ENCODE measurements at places on chromosomes 3 and 15.
A peak's percentile ranks its signal among the peaks of the same experiment; 100 is the strongest.

DNA sequence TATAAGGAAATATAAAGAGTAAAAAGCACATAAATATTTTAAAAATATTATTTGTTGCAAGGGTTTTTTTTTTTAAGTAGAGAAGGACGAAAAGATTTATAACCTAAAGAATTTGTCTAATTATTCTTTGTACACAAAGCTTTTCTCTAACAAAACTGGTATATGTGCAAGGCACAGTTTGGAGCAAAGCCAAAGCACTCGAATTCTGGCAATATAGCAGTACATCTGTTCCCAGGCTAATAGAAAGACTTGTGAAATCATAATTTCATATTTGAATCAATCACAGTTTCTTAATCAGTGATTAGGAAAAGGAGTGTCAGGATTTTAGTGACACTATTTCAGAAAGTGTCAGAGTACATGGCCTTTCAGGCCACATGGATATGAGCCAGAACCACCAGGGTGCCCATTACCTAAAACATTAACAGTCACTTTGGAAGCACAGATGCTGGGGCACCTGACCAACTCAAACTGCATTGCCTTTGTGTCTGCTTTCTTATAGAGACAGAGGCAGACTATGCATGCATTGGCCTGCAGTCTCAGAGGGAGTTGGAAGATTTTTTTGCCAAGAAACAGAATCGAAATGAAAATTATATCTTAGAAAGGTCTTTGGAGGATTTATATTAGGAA lies 651.8 kb upstream of the SGO1 start:
- DNase-seq: no peak

DNA sequence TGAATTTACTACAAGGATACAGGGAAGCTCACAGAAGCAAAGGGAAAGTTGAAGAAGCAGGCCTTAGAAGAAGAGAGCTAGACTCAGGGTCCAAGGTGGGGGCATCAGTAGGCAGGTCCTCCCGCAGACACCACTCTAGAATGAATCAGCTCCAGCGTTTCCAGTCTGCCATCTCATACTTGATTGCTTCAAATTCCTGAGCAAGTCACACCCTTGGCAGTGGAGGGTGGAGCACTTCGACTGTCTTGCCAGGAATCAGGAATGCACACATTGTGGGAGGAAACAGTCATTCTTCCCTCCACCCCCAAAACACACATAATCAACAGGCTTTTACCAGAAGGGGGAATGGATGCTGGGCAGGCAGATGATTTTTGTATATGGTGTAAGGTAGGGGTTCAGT lies 78.5 kb downstream of the CHCHD6 start:
- DNase-seq: no peak

- no peak for DNase-seq
These were observed 126.9 kb upstream of the CNTN4 start for GRCh38 chr3:1971780-1972179.

- DNase-seq: no peak
These were observed 79.5 kb downstream of the PCCB start for GRCh38 chr3:136329593-136329992.

GRCh38 chr3:52892625-52893311 lies 4.6 kb downstream of the STIMATE start:
- DNase-seq: peak; percentile 19

GRCh38 chr3:131735116-131735515 lies 232.3 kb upstream of the MRPL3 start:
- DNase-seq: no peak

DNA sequence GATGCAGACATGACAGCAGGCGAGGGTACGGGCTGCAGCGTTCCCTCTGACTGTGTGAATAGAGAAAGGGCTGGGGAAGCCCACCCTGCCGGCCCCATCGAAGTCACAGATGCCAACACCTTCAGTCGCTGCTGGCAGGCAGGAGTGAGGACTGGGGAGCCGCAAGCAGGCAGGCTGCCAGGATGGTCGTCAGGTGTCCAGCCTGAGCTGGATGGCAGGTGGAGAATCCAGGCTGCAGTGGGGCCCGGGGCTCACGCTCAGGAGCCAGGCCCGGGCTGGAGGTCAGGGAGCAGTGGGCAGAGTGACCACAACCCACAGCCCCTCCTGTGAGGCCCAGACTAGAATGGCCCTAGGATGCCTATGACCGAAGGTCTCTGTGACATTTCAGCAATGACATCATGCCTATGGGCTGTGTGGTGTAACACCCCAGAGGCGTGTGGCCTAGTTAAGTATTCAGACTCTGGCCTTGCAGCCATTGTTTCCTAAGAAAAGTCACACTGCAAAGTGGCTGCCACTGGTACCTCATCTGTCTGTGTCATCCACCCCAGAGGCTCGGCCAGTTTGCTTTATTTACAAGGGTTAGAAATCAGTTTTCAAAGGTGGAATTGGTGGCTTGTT lies 15.7 kb downstream of the PRR23E start:
- no peak for DNase-seq

GRCh38 chr3:183927059-183927458 lies 42.4 kb upstream of the PARL start:
- no peak for DNase-seq

- DNase-seq: no peak
These were observed 348.6 kb upstream of the GRM7 start for GRCh38 chr3:6512172-6512800.

DNA sequence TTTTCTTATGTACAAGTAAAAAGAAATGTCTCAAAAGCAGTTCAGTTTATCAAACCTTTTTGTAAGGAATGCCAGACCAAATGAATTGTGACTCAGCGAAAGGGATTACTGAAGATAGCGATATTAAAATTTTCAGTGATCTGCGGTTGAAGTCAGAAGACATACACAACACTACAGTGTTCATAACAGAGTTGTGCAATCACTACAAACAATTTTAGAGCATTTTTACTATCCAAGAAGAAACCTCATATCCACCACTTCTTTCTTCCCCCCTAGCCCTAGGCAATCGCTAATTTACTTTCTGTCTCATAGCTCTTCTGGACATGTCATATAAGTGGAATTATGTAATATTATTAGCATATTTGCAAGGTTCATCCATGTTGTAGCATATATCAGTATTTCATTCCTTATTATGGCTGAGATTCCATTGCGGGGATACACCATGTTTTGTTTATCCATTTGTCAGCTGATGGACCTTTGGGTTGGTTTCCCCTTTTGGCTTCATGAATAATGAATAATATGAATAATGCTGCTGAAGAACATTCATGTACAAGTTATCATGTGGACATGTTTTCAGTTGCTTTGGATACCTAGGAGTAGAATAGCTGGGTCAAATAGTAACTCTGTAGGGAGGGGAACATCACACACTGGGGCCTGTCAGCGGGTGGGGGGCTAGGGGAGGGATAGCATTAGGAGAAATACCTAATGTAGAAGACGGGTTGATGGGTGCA lies 23.6 kb upstream of the ALPK3 start:
- DNase-seq: no peak

- no peak for DNase-seq
These were observed 304.8 kb upstream of the STAC start for GRCh38 chr3:36075491-36075890.

GRCh38 chr3:28250999-28251398 lies 9.6 kb downstream of the CMC1 start:
- no peak for DNase-seq

DNA sequence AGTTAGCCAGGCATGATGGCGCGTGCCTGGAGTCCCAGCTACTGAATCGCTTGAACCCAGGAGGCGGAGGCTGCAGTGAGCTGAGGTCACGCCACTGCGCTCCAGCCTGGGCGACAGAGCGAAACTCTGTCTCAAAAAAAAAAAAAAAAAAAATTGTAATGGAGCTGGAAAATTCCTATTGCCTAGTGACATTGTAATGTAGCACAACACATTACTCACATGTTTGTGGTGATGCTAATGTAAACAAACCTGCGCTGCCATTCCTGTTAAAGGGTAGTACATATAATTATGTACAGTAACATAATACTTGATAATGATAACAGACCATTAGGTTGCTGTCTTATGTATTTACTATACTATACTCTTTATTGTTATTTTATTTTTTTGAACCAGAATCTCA lies 39.1 kb downstream of the KNL1 start:
- no peak for DNase-seq

GRCh38 chr3:111796566-111796965 lies 62.5 kb upstream of the PHLDB2 start:
- DNase-seq: no peak

DNA sequence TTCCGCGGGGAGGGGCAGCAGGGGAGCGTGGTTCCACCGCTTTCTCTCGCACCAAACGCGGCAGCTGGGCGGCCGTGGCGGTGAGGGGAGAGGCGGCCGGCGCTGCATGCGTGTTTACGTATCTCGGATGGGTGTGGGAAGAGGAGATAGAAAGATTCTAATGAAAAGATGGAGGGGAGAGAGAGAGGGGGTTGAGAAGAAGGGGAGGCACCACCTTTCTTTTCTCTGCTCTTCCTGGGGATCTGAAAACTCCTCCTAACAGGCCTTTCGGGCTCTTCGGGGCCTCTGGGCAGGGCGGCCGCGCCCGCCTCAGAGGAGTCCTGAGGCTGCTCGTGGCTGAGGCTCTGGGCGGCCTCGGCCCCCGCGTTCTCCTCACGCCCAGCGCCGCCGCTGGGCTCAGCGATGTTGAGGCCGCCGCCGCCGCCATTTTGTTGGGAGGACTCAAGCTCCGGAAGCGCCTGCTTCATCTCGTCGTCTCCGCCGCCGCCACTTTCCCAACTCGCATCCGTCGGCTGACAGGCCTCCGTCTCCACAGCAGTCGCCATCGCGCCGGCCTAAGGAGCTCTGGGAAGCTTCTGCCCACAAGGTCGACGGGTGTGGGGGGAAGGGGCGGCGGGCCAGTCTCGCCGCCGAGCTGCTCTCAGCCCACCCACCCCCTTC lies 473 bp downstream of the TASOR start:
- peak; percentile 60 for DNase-seq

DNA sequence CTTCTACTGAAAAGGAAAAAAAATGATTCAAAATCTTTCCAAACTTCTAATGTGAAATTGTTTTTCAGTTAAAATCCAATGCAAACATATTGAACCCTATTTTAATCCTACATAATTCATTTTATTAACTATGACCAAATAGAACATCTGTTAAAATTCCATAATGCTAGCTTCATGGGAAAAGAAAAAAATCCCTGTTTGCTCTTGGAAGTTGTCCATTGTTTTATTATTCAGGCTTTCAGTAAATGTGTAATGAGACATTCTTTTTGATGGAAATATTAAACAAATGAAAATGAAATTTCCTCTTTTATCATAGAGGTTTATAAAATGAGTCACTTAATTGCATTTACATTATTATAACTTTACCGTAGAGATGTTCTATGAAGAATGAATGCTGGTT lies 49.5 kb downstream of the SLC25A26 start:
- DNase-seq: no peak

DNA sequence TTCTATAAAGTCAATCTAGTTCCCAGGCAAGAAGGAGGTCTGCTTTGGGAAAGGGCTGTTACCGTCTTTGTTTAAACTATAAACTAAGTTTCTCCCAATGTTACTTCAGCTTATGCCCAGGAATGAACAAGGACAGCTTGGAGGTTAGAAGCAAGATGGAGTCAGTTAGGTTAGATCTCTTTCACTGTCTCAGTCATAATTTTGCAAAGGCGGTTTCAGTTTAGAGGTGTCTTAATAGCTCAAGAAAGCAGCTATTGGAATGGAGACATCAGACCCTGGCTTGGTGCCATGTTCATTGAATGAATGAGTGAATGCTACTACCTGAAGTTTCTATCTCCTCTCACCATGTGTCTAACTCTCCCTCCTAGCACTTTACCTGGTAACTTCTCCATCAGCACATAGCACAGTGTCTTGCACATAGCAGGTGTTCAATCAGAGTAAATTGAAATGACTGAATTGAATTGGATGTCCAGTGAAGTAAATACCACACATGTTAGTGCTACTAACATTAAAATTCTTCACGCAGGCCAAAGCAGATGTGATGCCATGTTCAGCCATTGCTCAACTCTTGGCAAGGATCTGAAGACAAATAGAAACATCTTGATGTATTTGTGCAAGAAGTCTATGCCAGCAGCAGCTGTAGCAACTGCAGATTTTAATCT lies 28.2 kb downstream of the CLEC3B start:
- DNase-seq: no peak

DNA sequence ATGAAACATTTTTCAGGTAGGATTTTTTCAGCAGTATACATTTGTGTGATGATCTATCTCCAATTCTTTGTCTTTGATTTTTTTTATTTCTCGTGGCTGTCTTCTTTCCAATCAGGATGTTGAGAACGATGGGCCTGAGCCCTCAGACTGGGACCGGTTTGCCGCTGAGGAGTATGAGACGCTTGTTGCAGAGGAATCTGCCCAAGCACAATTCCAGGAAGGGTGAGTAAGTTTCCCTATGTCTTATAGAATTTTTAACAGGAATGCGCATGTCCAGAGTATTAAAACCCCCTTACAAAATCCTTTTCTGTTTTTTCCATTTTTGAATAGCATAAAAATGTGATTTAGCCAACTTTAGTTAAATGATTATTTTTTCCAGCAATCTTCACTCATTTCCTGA lies 90.0 kb downstream of the MSL2 start:
- DNase-seq: no peak

DNA sequence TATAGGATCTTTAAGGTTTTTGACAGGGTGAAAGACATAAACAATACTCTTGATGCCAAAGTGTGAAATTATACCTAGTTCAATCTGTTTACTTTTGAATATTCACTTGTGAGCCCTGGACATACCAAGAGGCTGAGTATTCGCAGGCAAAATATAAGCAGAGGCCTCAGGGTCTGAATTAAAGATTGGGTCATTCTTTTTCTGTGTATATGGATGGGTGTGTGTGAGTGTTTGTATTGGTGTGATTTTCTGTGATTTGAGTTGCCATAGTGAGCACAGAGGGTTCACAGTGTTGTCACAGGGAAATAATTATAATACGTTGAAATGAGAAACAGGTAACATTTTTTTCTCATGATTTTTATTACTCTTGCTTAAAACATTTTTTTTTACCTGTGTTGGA lies 770.7 kb upstream of the ALCAM start:
- DNase-seq: no peak

DNA sequence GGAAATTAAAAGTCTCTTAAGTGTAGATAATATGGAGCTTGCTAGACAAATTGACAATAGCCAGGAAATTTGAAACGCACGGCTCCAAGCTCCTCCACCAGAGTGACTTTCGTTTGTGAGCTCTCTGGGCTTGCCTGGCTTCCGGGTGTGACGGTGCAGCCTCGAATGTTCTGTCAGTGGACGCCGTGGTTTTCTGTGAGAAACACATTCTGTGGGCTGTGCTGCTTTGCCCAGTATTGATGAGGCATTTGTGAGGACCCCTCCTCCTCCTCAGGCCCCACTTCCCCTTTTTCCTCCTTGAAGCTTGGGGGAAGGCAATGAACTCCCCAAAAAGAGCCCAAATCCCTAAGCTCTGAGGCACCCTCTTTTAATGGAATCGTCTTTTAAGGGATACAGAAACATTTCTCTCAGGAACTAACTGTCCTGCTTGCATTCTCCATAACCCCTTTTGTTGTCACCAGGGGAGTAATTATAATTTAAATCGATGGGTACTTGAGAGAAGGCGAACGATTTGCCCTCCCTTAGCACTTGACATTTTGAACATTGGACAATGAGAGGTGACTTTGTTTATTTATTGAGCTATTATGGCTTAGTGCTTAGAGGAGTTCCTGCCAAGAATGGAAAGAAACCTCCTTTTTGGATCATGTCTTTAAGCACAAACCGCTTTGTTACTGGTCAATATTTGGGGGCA lies 40.8 kb downstream of the POLR2M start:
- no peak for DNase-seq

Data from stimulated activated CD8-positive, alpha-beta memory T cell treated with anti-CD3 and anti-CD28 coated beads, Interleukin-15, amount 100 ng/mL, for 4 hours (primary cell).